ENCODE measurements at places on chromosomes 16 and 17. TPM values are rescaled to one million over a fixed set of nuclear protein-coding genes. Genes with fewer than 3 reads are reported as not detected.

The ASPA gene
- 33.2 TPM for polyA plus RNA-seq

The ZSWIM7 gene
- polyA plus RNA-seq, result 58.0 TPM

The COPZ2 gene
- polyA plus RNA-seq, result 15.3 TPM

The SEZ6L2 gene
- polyA plus RNA-seq, result 8.2 TPM

Data from left kidney (tissue), 8 donors.